ENCODE measurements at places on chromosomes 7 and 10. TPM values are rescaled to one million over a fixed set of nuclear protein-coding genes. Genes with fewer than 3 reads are reported as not detected.

LAMB4 gene
- total RNA-seq, result 4.3 TPM

SPDYE11 gene
- not detected for total RNA-seq

- no peak overlapping the region for H3K27ac ChIP-seq
- no peaks in the 10 kb centered on the region for H3K27me3 ChIP-seq
- no peaks in the 10 kb centered on the region for H3K4me1 ChIP-seq
- H3K36me3 ChIP-seq, result no peaks in the 10 kb centered on the region
- DNase-seq, result no peak
These were observed 64.7 kb downstream of the PPP1R17 start for GRCh38 chr7:31751726-31752125.

ITGB1 gene
- total RNA-seq, result 256 TPM

DNA sequence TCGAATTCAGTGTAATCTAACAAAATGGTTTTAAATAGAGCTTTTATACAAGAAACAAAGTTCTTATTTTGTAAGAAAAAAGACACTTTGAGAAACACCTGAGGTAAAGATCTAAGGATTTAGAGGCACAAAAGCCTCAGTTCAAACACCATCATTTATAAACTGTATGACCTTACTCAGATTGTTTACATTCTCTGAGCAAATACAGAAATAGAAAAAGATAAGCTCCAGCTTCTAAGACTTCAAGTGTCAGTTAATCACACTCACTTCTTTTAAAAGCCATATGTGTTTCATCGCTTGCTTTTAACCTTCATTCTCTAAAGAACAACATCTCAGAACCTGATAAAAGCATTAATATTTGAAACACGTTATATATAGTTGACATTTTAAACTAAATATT, 27.9 kb downstream of the CADPS2 start:
- H3K27ac ChIP-seq, result no peak overlapping the region
- no peak overlapping the region for H3K4me3 ChIP-seq
- no peaks in the 10 kb centered on the region for H3K36me3 ChIP-seq
- H3K4me1 ChIP-seq, result no peaks in the 10 kb centered on the region
- no peak for DNase-seq

IFRD1 gene
- total RNA-seq, result 109 TPM

TFEC gene
- 23.6 TPM for total RNA-seq

Data from Peyer's patch (tissue), 4 donors.